ENCODE measurements at places on chromosomes 1 and 21.

DNA sequence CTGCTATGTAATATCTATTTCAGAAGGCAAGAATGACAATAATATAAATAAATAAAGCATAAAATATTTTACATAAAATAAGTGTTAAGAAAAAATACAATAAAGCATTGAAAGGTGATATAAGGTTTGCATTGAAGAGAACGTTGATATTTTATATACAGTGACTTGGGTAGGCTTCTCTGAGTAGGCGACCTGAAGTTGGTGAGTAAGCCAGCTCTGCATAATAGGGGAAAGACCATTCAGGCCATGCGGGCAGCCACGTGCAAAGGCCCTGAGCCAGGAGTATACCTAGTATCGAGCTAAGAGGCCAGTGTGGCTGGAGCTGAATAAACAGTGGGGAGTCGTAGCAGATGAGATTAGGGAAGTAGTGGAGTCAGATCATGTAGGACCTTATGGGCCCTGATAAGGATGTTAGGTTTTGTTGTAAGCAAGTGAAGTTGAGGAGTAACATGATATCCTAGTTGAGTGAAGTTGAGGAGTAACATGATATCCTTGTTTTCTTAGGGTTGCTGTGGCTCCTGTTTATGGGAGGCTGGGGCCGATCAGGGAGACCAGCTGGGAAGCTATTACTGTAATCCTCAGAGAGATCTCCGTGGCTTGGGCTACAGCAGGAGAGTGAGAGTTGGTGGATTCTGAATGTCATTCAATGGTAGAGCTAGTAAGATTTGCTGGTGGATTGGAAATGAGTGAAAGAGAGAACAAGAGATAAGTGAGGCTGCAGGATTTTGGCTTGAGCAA, 22.0 kb downstream of the KCNK1 start:
- DNase-seq = no peak

DNA sequence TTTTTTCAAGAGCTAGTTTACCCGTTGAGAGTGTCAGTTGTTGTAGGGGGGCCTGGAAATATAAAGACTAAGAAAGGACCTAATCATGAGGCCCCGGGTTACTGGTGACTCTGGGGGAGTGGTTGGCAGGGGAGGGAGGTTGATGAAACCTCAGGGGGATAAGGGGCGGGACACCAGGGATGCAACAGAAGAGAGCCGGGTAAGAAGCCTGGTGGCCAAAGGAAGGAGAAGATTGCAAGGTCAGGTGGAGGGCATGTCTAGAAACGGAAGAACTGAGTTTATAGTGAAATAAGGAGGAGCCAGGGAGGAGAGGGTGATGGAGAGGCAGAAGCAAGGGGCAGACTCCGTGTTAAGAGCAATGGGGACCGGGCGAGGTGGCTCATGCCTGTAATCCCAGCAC, 12.5 kb upstream of the SPOCD1 start:
- peak; percentile 47 for DNase-seq

DNA sequence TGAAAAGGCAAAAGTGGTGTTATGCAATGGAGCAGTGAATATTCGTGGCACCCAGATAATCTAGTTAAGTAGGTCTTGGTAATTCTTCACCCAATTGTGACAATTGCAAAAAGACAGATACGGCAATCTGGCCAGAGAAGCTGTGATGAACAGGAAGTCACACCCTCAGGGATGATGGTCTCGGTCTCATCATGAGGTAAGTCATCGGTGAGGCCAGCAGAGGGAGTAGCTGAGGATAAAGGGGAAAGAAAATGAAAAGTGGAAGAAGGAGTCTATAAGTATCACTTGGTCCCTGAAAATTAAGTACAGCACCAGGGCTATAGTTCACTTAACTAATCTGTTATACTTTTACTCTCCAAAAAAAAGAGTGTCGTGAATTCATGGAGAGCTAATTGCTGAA, 258.8 kb upstream of the NCAM2 start:
- peak; percentile 40 for DNase-seq

- no peak for DNase-seq
Measured at GRCh38 chr1:117590273-117590925, 15.4 kb upstream of the TENT5C start.

DNA sequence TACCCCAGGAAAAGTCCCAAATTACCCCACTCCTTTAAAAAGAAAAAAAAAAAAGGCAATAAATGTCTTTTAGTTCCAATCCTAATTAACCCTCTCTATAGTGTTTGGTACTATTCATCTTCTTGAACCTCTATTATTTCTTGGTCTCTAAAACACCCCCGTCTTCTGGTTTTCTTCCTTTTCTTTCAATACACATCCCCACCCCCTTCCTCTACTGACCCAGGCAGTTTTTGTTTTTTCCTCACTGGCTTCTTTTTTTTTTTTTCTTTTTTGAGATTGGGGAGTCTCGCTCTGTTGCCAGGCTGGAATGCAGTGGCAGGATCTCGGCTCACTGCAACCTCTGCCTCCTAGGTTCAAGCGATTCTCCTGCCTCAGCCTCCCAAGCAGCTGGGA, 26.1 kb downstream of the EGLN1 start:
- DNase-seq = no peak

DNA sequence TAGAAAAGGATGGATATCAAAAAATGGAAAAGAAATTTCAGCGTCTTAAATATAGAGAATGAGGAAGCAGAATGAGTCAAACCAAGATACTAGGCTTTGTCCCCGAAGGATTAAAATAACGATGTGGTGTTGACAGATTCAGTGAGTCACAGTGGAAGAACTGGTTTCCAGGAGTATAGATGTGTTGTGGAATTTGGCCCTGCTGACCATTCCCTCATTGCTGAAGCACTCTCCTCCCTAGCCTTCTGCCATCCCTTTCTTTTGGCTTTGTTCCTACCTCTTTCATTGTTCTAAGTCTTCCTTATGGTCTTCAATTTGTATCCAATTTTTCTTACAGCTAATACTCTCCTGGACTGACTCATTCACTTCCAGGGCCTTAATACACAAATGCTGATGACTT, 23.1 kb upstream of the USP25 start:
- DNase-seq = no peak

GRCh38 chr1:115069659-115070308, 19.5 kb downstream of the TSPAN2 start:
- no peak for DNase-seq

DNA sequence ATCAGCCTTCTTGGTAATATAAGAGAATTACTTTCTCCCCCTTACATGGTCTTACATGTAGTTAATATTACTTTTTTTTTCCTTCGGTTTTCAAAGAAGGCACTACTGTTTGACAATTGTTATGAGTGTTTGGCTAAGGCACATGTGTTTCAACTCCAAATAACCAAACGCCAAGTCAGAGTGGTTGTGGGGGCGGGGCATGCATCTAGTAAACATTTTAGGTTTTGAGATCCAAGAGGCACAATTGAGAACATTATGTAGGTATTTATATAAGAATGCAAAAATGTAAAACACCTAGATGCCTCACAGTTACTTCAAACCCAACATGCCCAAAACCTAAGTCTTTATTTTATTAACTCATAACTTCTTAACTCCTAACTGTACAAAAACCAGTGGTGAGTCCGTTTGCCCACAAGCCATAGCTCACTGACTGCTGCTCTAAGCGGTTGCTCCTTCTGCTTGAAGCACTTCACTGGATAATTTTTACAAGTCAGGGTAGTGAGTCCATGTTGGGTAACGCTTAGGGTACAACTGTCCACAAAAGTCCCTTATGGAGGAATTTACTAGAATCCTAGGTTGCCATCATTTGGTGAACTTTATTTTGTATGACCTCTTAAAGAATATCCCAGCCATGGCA, 189.9 kb downstream of the HUNK start:
- no peak for DNase-seq

DNA sequence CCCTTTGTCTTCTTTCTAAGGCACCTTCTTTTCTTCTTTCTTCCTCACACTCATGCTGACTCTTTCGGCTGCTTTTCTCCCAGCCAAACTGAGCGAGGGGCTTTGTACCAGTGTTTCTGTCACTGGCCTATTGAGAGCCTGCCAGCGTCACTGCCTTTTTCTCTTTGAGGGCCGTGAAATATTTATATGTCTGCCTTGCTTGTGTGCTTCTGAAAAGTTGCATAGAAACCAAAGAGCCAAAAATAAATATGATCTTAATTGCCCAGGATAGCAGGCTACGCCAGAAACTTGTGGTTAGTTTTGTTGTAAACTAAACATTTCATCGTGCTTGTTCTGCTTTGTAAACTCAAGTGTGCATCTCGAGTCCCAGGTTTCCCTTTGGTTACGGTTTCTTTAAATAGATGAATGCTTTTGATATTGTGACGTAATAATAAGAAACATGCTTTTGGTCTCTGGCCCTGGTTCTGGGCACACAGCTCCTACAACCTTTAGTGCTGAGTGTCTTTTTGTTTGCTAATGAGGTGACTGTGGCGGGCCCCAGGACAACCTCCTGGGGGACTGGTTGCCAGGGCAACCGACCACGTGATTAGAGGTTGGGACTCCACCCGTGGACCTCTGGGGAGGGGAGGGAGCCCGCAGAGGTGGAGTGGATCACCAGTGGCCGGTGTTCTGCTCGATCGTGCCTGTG, 10.8 kb downstream of the SLC37A1 start:
- DNase-seq = peak; percentile 48

DNA sequence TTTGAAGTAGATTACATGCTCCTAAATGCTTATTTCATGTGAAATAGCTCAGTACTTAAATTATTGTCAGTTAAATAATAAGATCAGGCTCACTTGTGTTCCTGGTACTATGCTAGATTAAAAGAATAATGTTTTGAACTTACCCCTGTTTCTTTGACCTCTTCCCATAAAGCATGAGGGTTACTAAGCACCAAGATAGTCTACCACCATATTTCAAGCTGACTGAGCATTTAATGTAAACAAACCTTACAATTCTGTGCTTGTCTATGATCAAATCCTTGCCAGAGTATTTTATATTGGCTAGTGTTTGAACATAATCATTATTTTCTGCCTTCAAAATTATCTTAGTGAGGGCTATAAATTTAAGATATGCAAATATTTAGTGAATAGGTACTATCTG, 98.1 kb downstream of the LHX9 start:
- no peak for DNase-seq

DNA sequence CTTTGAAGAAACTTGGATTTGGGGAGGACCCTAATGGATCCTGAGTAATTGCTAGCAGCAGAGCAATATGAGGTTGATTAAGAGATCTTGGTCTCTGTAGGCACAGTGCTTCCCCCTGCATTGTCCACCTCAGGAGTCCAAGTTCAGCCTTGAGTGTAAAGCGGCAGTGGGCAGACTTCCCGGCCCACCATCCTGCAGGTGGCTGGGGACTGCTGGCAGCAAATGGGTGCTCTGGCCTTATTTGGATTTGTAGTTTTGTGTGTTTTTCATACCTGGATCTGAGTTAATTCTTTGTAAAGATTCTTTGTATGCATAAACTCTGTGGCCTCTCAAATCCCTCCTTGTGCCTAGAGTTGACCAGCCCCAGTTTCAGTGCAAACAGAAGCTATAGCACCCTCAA, 7.6 kb downstream of the BARHL2 start:
- no peak for DNase-seq

GRCh38 chr1:116743535-116743934, 10.7 kb upstream of the CD2 start:
- peak; percentile 51 for DNase-seq

DNA sequence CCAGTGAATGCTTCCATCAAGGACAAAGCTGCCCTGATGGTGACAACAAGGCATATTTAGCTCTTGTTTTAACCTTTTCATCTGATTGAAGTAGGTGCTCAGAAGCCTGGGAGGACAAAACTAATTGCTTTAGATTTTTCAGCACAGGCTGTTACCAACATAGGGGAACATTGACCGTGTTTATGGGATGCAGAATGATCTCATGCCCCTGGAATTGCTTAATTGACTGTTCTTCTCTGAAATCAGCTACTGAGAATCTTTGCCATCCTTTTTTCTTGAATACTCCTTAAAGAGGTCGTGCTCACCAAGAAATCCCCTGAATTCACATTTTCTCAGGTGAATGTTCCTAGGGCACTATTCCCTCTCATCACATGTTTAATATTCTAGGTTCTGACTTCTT, 95.9 kb upstream of the CCDC190 start:
- no peak for DNase-seq

GRCh38 chr1:209688746-209689234, 13.6 kb downstream of the G0S2 start:
- DNase-seq = peak; percentile 58

GRCh38 chr1:114260805-114261484, 107.3 kb upstream of the SYT6 start:
- DNase-seq = no peak

DNA sequence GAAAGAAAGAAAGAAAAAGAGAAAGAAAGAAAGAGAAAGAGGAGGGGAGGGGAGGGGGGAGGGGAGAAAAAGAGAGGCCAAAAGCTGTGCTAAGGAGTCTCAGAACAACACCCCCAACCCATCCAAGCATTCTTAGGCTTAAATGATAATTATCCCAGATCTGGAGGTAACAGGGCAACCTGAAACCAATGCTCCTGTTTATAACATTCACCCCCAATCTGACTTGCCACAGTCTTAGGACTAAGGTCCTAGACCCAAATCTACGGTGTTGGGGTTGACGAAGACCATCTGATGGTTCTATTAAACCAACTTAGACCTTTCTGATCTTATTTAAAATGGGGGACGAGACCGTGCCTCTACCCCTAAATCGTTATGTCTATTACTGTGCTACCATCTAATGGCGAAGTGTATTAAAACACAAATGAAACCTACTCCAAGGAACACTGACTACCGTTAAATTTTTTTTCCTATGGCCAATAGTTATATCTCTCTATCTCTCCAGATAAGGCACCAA, 119.3 kb upstream of the CDC42BPA start:
- peak; percentile 89 for DNase-seq

GRCh38 chr1:239031310-239031709, 355.1 kb upstream of the CHRM3 start:
- no peak for DNase-seq

DNA sequence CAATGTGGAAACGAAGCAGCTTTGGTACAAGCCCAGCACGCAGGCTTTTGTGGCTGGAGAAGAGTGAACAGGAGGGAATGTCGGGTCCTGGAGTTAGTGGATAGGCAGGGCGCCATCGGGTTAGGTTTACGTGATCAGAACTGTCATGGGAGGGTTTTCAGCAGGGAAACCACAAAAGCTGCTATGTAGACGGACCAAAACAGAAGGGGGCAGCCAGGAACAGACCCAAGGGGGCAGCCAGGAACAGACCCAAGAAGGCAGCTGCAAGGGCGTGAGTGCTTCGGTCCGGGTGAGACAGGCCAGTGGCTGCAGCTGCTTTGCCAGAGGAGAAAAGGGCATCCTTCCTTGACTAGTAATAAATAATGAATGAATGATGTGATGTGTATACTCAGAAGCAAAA, 77.5 kb upstream of the KIF1B start:
- DNase-seq = no peak

- no peak for DNase-seq
Measured at GRCh38 chr21:38330666-38331065, 73.9 kb downstream of the KCNJ15 start.

- DNase-seq = no peak
Measured at GRCh38 chr21:27408826-27409225, 441.9 kb upstream of the ADAMTS5 start.

GRCh38 chr1:248788327-248788726, 32.8 kb upstream of the LYPD8 start:
- DNase-seq = no peak

DNA sequence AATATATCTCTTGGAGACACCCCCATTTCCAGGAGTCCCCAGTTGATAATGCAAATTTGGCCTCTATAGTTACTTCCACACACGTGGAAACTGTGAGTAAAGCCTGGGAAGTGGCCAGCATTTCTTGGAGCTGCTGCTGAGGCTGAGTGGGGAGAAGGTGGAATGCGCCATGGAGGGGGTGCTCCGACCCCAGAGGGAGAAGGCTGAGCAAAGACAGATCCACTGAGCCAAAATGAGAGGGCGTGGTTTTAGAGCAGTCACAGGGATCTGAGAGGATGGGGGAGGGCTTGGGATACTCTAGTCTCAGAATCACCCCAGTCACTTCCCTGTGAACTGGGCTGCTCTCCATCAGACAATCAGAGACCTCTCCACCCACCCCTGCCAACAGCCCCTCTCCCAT, 38.7 kb downstream of the TRIM62 start:
- DNase-seq = no peak

Data from hematopoietic multipotent progenitor cell treated with erythropoietin and hydrocortisone succinate and interleukin-3 and kit ligand, for 4 days (in vitro differentiated cells).